ENCODE measurements at places on chromosomes 5 and 9.
A peak's percentile ranks its signal among the peaks of the same experiment; 100 is the strongest.

DNA sequence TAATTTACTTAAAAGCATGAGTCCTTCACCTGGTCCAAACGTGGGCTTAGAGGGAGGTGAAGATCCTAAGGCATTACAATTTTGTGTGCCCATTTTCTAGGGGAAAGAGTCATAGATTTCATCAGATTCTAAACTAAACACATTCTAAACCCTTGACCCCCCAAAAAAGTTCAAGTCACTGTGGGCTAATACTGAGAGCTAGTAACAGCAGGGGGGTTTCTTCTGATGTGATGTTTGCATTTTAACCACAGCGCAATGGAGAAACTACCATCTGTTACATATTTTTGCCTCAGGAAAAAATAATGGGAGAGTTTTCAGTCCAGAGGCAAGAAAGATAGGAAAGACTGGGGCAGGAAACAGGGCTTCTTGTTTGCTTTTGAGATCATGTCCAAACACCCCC is 110.8 kb upstream of the SLC1A3 start:
- no peak for DNase-seq

DNA sequence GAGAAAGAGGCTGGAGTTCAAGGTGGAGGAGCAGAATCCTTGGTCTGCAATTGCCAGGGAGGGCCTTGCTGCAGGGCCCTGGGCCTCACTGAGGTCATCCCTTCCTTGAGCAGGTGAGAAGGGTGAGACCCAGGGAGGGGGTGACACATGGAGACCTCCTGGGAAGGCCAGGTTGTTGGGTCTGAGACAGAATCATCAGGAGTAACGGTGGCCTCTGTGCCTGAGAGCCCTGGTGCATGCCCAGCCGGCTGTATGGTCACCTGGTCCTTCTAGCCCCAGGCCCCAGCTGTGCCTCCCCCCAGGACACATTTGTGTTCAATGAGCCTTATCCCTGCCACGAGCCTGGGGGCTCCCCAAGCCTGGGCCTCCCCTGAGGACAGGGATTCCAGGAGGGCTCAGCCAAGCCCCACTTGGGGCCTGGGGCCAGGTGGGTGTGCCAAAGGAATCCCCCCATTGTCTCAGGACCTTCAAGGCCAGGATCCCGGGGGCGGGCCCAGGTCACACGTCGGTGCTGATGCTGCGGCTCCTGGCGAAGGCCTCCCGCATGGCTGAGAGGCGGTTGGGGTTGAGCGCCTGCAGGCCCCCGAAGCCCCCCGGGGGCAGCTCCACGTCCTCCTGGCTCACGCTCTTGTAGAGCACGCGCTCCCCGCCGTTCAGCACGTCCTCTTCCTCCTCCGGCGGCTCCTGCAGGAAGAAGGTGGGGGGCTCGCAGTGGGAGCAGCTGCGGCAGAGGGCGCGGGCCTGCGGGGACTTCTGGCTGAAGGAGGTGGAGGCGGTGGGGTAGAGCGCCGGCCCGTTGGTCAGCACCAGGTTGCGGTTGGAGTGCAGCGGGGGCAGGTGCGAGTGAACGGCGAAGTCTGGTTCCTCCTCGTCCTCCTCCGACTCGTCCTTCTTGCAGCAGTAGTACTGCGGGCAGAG is 30.4 kb downstream of the FAM163B start:
- DNase-seq, result no peak

GRCh38 chr5:111511174-111511830 is 1.0 kb downstream of the STARD4 start:
- DNase-seq, result peak; percentile 39

- no peak for DNase-seq
Measured at GRCh38 chr5:33400675-33401074, 40.1 kb upstream of the TARS1 start.

- peak; percentile 16 for DNase-seq
Measured at GRCh38 chr5:124056326-124056990, 544.5 kb downstream of the CSNK1G3 start.

- DNase-seq, result peak; percentile 32
Measured at GRCh38 chr5:157744051-157745011, 819 bp downstream of the LSM11 start.

GRCh38 chr9:7118633-7119032 is 360.9 kb downstream of the KDM4C start:
- no peak for DNase-seq

DNA sequence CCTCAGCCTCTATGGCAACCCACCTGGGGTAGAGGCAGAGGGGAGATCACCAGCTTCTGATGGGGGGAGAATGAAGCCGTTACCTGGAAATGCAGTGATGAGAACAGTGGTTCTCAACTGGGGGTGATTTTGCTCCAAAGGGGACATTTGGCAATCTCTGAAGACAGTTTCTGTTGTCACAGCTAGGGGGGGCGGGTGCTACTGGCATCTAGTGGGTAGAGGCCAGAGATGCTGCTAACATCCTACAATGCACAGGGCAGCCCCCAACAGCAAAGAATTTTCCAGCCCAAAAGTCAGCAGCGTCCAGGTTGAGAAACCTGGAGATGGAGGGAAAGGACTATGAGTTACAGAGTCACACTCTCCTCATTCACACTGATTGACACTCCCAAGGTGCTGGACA is 84.5 kb downstream of the FGF1 start:
- DNase-seq, result no peak

DNA sequence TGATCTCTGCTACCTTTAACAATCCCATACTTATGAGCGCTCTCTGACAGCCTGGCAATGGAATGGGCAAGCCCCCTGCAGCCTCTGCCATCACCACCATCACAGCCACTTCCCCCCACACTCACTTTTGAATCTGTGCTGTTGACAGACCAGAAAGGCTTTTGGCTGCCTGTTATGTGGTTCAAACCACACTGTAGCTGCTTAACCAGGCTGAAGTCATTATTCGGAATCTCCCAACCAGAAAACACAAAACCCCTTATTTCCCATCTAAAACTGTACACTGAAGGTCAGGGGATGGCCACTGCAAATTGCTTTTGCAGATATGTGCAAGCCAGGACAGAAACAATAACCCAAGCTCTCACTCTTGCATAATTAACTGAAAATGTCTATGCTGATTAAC is 35.8 kb downstream of the PTCH1 start:
- DNase-seq, result no peak

DNA sequence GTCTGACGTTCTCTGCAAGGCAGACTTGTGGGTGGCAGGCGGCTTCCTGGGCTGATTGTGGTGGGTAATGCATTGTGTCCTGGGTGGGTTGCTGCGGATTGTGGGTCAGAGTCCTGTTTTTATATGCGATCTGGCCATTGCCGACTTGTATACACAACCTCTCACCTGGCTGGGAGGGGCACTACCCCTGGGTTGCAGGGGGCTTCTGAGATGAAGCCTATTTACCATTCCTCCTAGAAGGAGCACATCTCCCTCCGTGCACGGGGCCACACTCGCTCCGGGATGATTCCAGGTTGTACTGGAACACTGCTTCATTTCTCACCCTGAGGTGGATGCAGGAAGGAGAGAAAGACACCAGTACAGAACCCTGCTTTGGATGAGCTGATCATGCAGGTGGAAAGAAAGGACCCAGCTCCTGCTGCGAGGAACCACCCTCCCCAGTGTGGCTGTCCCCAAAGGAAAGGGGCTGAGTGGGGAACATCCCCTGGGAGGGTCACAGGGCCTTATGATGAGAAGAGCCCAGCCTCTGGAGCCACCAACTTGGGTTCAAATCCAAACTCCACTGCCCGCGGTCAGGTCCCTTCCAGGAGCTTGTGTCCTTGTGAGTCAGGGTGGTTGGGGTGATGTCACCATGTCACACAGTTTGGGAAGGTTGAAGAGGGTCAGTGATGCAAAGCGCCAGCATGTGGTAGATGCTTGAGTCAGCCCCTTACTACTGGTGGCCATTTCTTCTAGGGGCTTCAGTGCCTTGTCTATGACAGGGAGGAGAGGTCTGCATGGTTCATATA is 151.8 kb upstream of the COL5A1 start:
- no peak for DNase-seq

- DNase-seq, result no peak
Measured at GRCh38 chr9:130212543-130213297, 40.5 kb downstream of the NCS1 start.

DNA sequence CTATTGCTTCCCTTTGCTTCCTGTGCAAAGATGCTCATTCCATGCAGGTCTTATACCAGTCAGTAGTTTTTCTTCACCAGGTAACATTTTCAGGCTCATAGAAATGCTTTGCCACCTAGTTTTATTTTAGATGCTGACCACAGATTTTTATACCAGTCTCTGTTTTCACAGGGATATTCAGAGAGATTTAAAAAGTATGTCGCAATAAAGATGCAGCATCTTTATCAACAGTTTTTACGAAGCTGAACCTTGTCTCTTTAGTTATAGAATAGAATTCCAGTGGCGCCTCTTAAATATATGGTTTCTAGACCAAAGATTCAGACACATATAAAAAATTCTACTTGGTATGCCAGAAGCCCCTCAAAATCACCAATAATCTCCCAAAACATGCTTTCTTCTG is 155.7 kb upstream of the PCSK5 start:
- DNase-seq, result no peak

- no peak for DNase-seq
Measured at GRCh38 chr9:80995759-80996158, 693.6 kb downstream of the TLE1 start.

DNA sequence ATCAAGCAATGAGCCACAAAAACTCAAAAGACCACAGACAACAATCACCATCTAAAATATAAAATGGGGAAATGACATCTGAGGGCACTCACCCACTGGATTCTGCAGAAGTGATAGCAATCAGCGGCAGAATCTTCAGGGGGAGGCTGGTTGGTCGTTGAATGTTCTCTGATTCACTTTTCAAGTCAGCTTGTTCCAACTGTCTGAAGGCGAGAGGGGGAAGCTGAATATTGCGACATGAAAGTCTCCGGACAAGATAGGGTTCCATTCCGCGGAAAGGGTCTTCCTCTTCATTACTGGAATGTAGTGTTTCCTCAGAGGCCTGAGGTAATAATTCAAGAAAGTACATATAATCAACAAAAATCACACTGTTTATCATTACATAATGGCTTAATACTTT is 94.9 kb upstream of the PDE4D start:
- no peak for DNase-seq

DNA sequence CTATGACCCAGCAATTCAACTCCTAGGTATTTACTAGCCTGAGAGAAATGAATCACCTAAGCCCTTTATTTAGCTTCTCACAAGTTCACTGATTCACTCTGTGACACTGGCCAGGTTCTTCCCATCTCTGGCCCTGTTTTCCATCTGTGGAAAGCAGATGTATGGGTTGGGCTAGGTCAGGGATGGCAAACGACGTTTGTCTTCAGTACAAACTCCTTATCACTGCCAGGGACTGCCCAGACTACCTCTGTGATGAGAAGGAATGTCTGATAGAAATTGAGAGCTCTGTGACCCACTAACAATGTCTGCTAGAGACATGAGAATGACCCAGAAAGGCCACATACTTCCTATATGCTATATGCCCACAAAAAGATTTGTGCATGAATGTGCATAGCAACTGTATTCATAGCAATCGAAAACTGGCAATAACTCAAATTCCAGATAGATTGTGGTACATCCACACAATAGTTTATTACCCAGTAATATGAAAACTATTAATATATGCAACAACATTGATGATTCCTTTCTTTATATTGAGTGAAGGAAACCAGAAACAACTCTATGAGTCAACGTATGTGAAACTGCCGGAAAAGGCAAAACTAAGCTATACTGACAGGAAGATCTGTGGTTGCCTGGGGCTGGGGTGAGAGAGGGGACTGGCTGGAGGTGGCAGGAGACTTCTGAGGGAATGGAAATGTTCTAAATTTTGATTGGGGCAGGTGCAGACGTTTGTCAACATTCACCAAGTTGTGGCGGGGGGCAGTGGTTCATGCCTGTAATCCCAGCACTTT is 32.0 kb upstream of the ADAM19 start:
- DNase-seq, result no peak
